ENCODE measurements at places on chromosomes 11 and 22.

GRCh38 chr22:48895831-48896765 lies 931.6 kb downstream of the BRD1 start:
- DNase-seq: no peak

DNA sequence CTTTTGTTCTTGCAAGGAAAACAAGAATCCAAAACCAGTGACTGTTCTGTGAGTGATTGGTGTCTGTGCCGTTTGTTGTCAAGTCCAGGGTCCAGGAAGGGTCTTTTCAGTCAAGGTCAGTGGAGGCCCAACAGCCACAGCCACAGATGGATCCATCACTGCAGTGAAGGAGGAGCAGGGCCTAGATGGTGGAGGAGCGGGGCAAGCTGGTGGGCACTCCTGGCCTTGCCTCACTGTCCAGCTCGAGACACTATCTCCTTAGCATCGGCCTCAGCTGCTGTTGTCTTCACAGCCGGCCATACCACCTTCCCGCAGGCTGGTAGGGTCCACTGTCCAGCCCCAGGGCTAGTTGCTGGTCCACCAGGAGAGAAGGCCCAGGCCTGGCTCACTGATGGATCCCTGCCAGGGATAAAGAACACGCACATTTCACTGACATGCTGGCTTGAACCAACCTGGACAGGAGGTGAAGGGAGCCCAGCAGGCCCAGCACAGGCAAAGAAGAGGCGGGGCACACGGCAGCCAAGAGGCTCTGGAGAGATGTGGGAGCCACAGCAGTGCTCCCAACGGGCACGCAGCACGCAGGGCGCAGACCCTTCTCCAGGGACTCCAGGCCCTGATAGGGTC lies 15.2 kb downstream of the POLR3H start:
- DNase-seq: no peak

GRCh38 chr11:45022294-45023064 lies 71.8 kb upstream of the TP53I11 start:
- no peak for DNase-seq

DNA sequence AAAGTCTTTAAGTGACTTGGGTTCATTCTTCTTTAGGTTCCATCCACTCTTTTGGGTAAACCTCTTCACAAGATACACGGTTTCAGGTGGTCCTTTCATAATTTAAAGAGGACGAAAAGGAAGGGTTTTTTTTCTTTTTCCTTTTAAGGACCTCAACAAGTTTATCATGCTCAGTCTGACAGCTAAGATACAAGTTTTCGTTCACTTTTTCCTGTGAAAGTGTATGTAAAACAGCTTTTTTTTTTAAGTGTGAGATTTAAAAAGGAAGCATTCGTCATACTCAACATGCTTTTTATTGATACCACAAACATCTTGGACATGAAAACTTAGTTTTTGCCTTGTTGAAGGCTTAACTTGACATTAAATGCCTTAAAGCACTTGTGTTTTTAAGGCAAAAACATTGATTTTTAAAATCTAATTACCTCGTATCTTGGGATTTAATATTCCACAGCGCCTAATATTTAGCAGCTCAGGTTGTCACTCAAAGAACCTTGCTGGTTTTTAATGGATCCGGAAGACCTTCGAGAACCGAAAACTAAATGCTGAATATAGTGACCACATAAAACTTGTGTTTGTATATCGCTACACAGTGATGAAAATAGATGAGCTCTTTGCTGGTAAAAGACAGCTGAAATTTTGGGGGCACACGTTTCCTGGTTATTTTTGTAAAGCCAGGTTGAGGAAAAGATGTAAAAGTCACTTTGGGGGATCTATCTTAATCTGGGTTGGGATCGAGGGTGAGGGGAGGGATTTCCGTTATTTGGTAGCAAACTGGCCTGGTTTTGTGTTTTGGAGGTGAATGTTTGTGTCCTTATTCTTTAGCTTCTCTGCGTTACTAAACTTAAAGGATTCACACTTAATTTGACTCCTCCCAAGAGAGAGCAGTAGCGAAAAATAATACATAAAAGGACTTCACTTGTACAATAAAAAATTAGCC lies 2.3 kb downstream of the PCF11 start:
- no peak for DNase-seq

GRCh38 chr11:1650034-1650917 lies 20.7 kb downstream of the KRTAP5-5 start:
- no peak for DNase-seq

- no peak for DNase-seq
Measured at GRCh38 chr11:118115048-118115447, 28.3 kb upstream of the SMIM35 start.

- no peak for DNase-seq
Measured at GRCh38 chr22:42343531-42344081, 73.2 kb upstream of the TCF20 start.

- no peak for DNase-seq
Measured at GRCh38 chr11:12838463-12839123, 164.4 kb downstream of the TEAD1 start.

- no peak for DNase-seq
Measured at GRCh38 chr11:6319001-6319703, 1.1 kb downstream of the CAVIN3 start.

GRCh38 chr22:38881464-38881871 lies 9.5 kb upstream of the CBX6 start:
- DNase-seq: no peak

DNA sequence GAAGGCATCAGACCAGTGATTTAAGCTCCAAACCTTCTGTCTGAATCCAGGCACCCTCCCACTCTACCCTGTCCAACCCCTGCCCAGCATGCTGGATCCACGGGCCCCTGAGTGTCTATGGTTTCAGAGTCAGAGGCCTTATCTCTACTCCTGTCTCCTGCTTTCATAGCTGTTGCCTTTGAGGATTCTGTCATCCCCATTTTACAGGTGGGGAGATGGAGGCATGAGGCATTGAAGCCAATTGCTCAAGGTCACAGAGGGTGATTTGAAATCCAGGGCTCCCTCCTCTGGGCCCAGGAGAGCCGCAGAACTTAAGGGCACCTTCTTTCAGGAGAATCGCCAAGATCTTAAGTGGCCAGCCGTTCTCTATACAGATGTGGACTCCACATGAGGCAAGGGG lies 3.1 kb downstream of the KCNJ4 start:
- DNase-seq: no peak

DNA sequence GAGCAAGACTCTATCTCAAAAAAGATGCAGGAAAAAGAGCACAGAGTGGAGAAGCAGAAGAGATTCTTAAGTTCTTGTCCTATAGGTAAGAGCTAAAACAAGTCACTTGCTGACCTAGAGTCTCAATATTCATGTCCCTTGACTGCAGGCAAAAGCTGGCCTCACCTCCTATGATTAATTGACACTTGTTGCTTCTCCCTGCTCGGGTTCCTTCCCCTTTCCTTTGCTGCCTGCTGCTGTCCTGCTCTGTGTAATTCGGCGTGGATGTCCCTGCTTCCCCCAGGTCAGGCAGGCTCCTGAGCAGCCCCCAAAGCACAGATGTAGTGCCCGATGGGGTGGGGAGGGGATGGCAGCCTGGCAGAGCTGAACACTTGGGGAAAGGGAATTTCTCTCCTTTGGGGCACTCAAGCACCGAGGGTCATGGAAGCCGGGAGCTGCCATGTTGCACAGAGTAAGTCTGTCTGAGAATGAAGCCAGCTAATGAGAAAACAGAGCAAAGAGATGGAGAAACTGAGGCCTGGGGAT lies 60.8 kb upstream of the NUP50 start:
- DNase-seq: no peak

DNA sequence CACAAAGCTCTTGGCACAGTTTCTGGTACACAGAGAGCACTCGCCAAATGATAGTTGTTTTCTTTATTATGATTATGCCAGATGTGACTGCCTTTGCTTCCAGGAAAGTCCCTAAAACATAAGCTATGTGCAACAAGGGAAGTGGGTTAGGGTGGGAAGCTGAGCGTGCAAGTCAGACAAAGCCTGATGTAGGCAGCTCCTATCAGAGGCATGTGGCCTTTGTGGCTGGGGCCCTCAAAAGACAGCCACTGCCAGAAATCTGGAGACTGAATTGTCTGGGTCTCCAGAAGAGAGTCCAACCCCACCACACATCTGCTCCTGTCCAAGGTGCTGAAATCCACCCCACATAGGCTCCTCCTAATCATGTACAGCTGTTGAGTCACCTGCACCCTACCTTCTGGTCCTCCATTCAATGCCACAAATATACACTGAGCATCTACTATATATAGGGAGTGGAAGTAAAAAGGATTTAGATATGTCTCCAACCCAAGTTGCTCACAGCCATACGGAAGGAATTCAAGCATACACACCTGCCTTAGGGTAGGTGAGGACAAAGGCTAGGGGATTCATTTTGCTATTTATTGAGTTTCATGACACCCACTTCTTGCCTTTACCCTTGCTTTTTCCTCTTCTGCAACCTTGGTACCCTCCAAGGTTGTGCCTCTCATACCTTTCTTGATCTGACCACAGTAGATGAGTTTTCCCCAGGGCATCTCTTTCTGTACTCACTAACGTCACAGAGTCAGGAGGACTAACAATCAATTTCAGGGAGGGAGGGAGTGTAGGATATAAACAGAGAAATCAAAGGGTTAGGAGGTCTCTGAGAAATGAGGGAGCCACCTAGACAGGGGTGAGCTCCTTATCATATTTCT lies 12.4 kb downstream of the SEC14L3 start:
- DNase-seq: no peak
